Stomach (tissue), 19 donors: ENCODE measurements at places on chromosomes 3 and 15. TPM values are rescaled to one million over a fixed set of nuclear protein-coding genes. Genes with fewer than 3 reads are reported as not detected.

The SAMD7 gene
- total RNA-seq = not detected

The LCTL gene
- total RNA-seq = not detected

The SHC4 gene
- 1.8 TPM for total RNA-seq

- no peak for DNase-seq
These were observed 62.5 kb downstream of the SLCO3A1 start for GRCh38 chr15:91916051-91916450.

DNA sequence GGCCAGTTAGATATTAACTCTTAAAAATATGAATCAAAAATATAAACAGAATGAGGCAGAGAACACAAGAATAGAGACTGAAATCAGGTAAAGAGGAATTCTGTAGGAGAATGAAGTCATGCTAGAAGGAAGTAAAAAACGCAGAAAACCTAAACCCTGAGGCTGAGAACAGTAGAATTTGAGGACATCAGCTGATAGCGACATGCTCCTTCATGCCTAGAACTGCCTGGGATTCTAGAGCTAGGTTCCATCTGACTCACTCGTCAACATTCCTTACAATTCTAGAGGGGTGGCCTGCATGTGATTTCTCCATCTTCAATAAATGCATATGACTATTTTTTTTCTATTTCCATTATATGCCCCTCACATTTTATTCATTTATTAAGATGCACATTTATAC lies 343.0 kb downstream of the ROBO1 start:
- no peak for DNase-seq

DNA sequence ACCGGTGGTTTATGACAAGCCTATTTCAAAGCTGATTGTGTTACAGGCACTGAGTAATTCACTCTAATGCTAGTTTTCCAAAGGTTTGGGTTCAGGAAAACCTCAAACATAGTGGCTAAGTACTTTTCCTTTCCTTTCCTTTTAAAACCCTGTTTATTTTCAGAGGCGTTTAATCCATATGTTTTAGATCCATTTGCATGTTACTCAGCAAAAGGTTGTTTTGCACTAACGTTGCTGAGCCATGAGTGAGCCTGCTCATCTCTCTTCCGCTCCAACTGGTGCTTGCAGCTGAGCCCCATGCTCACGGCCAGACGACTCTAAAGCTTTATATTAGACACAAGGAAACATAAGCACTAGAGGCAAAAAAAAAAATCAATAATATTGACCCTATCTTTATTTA lies 9.4 kb downstream of the CEMIP start:
- no peak for DNase-seq

- DNase-seq = no peak
These were observed 92.1 kb upstream of the BHLHE40 start for GRCh38 chr3:4887177-4887576.

- no peak for DNase-seq
These were observed 326.4 kb downstream of the SV2B start for GRCh38 chr15:91426412-91426811.

DNA sequence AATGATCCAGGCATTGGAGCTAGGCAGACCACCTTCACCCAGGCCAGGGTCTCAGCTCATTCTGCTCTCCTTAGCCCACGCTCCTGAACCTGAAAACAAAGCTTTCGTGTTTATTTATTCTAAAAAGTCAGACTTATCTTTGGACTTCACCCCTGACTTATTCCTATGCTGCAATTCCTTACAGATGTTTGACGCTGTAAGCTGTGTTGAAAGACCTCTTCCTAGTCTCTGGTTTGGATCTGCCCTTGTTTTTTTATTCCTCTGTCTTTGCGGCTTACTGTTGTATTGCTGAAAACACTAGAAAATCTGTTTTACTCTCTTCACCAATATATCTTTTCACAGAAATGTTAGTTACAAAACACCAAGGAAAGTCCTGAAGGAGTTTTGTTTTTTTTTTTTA lies 40.5 kb upstream of the LDHAL6B start:
- DNase-seq = no peak

DNA sequence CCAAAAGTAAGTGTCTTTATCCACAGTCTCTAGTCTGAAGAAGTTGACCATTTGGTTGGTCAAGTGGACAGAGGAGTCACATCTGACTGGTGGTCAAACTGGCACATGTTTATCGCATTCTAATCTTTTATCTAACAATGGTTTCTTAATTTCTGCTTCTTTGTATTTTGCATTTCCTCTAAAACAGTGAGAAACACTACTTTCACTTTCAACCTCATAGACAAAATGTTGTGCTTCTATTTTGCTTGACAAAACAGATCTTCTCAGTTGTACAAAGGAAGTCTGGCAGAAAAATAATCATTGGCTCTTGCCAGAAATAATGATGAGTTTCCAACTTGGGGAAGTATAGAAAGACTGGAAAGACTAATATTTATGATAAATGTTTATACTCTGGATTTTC lies 103.9 kb downstream of the MME start:
- no peak for DNase-seq

GRCh38 chr15:52124270-52124880 lies 11.8 kb upstream of the BCL2L10 start:
- no peak for DNase-seq

DNA sequence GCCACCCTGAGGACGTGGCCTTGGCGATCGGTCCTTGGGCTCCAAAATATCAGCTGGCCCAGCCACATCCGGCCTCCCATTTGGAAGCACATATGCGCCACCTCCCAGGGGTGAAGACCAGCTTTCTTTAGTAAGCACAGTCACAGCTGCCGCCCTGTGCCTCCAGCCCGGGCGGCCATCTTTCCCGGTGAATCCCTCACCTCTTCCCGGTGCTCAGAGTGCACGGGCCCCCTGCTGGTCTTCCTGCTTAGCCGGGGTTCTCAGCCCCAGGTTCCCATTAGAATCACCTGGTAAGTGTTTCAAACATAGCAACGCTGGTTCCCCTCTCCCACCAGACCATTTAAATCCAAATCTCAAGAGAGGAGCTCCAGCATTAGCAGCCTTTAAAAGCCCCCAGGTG lies 232.2 kb downstream of the VPS13C start:
- DNase-seq = no peak

DNA sequence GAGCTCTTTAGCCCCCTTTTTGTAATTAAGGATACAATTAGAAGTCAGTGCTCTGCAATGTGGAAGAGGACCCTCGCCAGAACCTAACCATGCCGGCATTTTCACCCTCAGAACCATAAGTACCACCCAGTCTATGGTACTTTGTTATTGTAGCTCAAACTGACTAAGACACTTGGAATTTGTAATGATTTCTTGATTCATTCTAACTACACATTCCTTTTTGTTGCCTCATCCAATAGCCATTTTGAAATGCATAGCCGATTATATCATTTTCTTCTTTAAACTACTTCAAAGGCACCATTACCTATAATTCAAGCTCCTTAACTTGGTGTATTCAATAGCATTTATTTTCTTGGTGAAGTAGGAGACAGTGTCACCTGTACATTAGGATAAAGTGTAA lies 61.4 kb downstream of the GLB1 start:
- DNase-seq = no peak

DNA sequence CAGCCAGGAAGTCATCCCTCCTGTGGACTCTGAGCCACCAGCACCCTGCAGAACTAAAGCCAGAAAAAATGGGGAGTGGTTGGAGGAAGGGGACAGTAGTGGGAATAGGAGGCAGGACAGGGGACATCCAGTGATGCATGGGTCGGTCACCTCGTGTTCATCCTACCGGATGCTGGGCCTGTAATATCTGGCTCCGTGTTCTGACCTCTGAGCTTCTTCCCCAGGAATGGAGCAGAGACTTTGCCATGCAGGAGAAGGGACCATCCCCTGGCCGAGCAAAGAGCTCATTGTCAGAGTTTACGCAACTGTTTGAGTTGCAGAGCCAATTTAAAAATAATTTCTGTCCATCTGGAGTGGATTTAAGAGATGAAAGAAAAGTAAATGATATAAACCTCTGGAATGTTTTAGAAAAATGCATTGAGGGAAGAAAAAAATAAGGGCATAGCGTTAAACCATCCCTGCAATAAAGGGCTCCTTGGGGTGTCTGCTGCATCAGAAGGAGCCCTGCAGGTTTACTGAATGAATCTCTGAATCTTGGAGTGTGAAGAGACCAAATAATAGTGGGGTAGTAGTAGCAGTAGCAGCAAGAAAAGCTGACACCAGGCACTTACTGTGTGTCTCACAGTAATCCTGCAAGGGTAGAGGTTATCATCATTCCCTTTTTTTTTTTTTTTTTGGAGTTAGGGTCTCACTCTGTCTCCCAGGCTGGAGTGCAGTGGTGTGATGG lies 70.9 kb downstream of the AAGAB start:
- no peak for DNase-seq

- no peak for DNase-seq
These were observed 11.4 kb downstream of the RPL22L1 start for GRCh38 chr3:170858599-170858998.

DNA sequence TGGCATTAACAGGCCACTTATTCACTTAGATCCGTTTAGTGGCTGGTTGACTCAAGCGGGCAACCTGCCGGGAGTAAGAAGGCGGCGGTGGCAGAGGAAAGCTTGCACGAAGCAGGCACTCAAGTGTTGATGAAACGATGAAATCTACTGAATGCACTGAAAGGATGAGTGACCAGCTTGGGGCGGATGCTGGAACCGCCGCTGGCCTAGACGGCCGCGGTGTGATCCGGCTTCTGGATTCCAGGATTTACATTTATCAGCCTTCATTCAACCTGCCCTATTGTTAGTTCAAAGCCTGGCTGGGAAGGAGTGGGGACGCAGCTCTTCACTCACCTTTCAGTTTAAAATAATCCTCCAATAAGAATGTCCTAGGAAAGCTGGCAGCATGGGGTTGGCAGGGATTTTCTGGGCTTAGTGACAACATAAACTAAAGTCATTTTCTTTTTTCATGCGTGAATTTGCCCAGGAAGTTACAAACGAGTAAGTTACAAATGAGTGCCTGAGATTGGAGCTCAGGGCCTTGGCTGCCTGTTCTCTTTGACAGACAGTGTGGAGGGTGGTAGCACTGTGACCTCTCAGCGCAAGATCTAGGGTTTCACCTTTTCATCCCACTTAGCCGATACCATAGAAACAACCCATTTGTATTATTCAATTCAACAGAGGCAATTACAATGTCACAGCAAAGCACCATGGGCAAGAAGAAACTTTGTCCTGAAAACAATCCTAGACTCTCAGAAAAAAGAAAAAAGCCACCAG lies 1.1 kb upstream of the PLCH1 start:
- peak; percentile 32 for DNase-seq

DNA sequence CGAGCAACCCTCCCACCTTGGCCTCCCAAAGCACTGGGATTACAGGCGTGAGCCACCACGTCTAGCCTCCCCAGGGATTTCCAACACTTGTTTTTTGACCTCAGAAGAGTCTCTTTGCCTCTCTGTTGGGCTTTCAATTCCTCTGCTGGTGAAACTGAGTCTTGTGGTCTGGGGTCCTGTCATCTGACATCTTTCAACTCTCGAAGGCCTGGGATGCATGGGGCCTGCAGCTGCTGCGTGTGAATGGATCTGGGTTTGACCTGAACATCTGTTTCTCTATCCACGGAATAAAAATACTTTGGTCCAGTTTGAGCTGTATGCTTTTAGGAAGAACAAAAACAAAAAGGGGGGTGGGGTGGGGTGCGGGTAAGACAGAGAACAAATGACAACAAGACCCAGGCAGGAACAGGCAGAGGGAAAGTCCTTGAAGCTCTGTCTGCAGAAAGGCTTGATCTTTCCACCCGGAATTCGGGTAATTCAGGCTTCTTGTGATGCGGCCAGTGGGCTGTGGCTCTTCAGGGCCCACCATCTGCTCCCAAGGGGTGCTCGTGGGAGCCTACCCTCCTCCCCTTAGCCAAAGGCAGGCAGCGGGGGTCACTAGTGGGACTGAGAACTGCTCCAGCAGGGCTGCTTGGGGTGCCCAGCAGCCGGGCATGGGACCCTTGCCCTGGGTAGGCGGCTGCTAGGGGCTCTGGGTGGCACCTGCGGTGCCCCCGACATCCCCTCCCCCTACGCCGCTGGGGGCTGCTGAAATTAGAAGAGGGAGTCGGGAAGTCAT lies 71.5 kb downstream of the SLC12A8 start:
- DNase-seq = no peak

- no peak for DNase-seq
These were observed 50.3 kb upstream of the PLXND1 start for GRCh38 chr3:129656659-129657247.

DNA sequence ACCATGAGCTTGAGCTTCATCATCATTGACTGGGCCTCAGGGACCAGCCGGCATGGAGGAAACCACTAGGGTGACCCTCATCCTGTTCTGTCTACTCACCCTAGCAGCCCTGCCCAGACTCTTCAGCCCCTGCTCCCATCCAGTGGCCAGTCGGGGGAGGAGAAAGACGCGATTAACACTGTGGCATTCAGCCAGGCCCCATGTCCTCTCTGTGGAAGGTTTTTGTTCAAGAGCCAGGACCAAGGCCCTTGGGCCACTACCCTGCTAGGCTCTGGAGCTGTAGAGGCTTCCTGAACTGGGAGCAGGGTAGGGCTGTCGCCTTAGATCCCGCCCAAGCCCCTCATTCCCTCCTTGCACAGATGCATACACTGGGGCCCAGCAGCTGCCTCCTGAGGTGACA lies 15.0 kb downstream of the SLC38A3 start:
- no peak for DNase-seq

- DNase-seq = peak; percentile 48
These were observed 10.0 kb upstream of the P3H2 start for GRCh38 chr3:190130696-190131095.

DNA sequence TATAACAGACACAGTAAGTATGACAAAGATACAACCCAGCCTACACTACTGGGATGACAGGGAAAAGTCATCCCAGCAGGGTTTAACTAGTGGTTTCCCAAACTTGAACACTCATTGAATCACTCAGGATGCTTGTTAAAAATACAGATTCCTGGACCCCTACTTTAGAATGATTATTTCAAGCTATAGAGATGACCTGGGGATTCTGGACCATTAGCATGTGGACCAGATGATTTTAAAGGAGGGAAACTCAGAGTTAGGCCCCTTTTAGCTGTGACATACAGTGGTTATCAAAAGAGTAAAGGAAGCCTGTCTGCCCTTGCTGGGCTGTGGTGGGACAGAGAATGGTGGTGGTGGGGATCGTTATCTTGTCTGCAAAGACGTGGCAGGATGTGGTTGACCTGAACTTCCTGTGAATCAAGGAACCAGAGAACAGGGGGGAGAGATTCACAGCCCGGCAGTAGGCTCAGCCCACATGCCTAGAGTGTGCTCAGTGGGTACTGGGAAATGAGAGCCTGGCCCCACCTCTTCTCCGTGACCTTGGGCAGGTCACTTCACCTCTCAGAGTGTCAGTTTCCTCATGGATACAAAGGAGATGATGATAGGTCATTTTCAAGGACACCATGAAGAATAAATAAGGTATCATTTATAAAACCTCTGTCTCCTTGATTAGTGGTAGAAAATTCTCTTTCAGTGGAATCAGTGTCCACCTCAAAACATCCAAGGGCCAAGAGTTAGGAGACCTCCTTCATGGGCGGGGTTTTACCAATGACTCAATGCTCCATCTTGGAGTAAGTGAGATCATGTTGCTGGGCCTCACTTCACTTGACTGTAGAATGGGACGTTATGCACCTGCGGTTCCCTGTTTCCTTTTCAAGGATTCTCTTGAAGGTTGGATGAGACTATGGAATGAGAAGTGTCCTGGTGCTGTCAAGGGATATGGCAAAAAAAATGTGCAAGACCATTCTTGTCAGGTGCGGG lies 306.5 kb downstream of the RPLP1 start:
- peak; percentile 64 for DNase-seq

- no peak for DNase-seq
These were observed 671.6 kb upstream of the SGO1 start for GRCh38 chr3:20857636-20858035.

GRCh38 chr3:20069178-20069532 lies 28.9 kb downstream of the KAT2B start:
- DNase-seq = no peak
